ENCODE measurements at places on chromosomes 3 and 15.

- no peak for DNase-seq
Observed at GRCh38 chr3:186788482-186789370, 5.3 kb downstream of the EIF4A2 start.

DNA sequence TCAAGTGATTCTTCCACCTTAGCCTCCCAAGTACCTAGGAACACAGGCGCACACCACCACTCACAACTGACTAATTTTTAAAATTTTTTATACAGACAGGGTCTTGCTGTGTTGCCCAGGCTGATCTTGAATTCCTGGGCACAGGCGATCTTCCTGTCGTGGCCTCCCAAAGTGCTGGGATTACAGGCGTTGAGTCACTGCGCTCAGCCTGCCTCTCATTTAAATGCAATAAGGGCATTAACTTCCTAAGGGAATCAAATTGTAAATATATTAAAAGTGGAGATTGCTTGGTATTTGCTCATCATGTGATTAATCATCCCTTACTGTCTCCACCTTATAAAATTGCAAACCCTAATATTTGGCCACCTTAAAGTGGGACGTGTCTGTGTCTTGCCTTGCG is 65.2 kb downstream of the PGPEP1L start:
- no peak for DNase-seq

DNA sequence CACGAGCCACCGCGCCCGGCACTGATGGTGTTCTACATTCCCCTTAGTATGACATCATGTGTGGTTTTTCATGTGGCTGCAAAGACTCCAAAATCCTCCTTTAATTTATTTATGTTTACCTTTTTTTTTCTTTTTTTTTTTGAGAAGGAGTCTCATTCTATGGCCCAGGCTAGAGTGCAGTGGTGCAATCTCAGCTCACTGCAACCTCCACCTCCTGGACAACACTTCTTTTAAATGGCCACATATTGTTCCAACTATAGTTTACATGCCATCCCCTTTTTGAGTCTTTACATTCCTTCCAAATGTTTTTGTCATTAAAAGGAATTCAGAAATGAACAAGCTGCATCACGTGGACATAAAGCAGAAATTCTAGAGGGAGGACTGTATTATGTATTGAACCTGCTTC is 10.3 kb upstream of the CDV3 start:
- DNase-seq: no peak

- peak; percentile 34 for DNase-seq
Observed at GRCh38 chr3:159860269-159861116, 128.1 kb upstream of the IL12A start.

- no peak for DNase-seq
Observed at GRCh38 chr3:1456781-1457311, 364.0 kb downstream of the CNTN6 start.

DNA sequence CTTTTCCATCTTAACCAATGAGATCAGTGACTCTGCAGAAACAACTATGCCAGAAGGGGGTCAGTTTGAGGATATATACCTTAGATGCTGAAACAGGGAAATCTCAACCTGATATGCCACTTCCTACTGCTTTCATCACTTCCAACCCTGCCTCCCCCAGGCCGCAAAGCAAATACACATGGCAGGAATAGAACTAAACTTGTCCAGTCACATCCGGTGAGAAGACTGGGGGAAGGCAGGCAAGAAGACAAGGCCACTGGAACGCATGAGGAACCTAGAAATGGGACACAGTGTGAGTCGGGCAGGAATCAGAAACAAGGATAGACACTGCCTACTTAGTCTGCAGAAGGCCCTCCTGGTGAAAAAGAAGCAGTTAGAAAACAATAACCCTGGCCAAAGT is 90.6 kb downstream of the MYO5A start:
- peak; percentile 18 for DNase-seq

DNA sequence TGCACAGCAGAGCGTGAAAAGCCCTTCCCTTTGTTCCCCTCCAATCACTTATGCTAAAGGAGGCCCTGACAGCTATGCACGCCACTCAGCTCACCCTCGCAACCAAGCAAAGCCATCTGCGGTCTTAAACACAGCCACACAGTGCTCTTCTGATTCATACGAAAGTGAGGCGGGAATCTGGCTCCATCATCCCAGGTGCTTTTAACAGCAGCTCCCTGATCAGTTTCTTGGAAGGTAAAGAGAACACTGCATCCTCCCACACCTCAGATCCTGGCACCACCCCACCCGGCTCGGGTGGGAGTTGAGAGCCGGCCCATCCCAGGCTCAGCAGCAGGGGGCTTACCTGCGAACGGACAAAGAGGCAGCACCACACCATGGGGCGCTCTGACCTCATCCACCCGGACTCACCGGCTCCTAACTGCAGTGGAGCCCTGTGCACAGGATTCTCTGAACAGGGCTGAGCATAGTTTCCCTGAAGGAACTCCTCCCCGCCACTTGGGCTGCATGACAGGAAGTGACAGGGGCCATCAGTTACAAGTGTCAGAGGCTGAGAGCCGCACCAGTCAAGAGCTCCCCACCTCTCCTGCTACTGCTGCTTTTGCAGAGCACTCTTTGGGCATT is 114.3 kb upstream of the ARHGEF3 start:
- DNase-seq: peak; percentile 53

- no peak for DNase-seq
Observed at GRCh38 chr15:100353449-100353848, 11.7 kb upstream of the ADAMTS17 start.

DNA sequence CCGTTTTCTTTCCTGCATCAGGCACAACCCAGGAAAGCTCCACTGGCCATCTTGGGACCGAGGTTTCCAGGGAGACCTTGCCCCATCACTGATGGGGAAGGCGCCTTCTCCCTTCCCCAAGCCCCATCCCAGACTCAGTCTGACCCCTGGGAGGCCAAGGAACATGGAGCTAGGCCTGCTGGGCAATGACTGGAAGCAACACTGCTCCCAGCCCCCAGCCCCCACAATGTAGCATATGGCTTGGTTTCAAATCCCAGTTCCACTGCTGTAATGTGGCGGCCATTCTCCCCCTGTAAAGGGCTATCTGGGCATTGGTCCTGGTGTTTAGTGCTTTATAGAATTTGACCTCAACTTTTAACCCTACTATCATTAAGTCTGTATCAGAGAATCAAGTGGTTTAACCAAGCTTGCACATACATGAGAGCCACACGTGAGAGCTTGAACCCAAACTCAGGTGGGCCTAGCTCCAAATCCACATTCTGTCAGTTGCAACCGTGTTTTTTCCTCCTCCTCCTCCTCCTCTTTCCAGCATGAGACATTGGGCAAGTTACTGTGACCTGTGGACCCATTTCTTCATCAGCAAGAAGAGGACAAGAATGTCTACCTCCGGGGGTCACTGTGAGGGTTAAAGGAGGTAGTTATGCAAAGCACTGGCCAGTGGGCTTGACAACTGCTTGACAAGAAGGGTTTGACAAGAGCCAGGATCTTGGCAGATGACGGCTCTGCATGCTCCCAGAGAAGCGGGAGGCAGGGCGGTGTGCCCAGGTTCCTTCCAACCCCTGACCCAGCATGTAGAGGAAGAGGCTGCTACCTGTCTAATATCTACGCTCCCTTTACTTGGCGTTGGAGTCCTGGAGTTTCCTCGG is 37.4 kb downstream of the KLHL25 start:
- DNase-seq: no peak

All from lung microvascular endothelial cell (primary cell).